Kidney (tissue), 22 donors: ENCODE measurements at places on chromosomes 3 and 15.

DNA sequence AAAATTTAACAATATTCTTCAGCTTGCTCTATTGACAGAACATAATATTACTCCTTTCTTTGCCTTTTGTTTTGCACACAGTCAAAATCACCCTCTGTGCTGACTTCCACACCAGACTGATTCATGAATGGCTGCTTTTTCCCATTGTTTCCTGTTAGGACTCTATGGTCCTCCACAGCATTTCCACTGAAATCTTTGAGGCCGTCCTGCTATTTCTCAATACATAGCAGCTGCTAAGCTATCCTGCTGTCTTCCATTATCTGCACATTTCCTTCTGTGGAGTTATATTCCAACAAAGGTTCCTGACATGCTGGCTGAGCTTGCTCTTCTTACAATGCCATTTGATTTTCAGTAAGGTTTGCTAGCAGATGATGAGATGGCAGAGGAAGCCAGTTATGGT, 153.3 kb downstream of the EPHA3 start:
- DNase-seq, result no peak

- DNase-seq, result no peak
Measured at GRCh38 chr15:36571301-36571700, 8.1 kb upstream of the CDIN1 start.

DNA sequence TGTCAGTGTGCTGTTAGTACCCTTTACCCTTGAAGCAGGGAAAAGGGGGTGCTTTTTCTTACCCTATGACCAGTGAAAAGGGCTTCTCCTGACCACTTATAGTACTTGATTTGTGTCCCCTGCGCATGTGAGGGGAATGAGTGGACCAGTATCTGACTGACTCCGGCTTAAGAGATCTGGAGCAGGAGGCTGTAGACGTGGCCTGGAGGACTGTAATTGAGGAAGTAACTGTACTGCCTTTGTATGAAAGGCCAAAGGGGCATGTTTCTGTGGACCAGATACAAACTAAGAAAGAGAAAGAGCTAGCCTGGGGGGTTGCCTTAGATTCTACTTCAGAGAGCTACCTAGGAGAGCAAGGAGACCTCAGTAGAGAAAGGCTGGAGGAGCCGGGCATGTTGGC, 89.9 kb upstream of the TBL1XR1 start:
- DNase-seq, result no peak

DNA sequence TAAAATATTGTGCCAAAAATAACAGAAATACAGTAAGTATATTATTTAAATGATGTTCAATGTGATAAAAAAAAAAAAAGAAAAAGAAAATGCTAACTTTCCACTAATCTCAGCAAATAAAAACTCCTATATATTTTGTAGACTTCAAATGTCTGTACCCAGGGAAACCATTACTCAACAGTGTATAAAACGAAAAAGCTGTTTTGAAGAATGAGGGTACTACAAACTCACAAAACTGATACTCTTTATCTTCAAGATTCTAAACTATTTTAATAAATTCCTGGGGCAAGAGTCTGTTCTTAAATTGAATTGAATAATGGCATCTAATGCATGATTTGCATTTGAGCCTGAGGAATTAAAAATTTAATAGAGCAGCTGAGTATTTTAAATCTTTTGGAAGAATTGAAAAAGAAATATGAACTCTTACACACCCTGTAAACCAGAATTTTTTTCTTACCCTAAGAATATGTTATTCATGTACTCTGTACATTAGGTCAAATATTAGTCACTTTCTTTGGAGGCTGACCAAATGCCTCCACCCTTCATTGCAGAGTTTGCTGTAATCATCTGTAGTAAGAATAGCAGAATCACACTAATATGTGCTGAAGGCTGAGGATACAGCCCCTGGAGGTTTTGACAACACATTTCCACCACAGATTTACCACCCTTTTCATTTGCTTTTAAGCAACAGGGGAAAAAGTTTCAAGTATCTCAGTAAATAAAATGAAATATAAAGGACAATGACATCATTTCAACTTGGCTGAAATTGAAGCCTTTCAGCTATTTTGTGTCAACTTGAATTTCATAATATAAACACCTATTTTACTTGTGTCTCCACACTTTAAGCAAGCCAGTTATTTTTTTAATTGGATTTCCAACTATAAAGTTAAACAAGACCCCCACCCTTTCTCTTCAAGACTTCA, 79.7 kb downstream of the FBN1 start:
- no peak for DNase-seq

DNA sequence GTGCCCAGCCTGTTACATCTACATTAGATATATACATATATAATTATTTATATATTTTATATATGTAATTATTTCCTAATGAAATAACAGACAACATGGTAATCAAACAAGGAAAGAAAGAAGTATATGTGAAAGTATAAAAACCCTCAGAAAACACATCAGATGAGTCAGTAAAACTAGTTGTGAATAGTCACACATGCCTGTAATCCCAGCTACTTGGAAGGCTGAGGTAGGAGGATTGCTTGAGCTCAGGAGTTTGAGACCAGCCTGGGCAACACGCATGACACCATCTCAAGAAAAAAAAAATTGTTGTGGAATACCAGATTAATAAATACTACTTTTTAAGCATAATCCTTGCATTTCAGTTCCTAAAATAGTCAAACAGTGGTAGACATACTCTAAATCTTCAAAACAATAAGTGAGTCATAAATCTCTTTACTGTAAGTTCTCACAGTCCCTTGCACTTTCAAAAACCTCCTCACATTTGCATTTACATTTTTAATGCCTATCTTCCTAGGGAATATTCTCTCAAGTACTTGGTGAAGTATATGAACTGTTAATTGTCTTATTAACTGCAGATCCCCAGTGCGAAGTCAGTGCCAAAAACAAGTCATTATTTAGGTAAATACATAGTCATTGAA, 106.5 kb downstream of the MYO9A start:
- no peak for DNase-seq

DNA sequence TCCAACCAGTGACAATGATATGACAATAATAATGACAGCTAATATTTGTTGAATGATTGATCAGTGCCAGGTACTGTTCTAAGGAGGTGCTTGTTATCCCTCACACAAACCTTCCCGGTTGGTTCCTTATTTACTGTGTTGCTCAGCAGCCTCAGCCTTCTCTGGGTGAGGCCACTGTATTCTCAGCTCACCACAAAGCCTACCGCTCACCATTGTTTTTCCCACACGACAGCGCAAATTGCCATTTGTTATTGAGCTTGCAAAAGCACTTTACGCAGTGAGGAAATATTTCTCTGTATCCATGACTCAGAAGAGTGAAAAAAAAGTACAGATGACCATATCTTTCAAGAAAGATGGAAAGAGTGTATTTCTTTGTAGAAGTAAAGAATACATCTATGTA, 49.5 kb upstream of the PDZRN3 start:
- DNase-seq, result no peak

DNA sequence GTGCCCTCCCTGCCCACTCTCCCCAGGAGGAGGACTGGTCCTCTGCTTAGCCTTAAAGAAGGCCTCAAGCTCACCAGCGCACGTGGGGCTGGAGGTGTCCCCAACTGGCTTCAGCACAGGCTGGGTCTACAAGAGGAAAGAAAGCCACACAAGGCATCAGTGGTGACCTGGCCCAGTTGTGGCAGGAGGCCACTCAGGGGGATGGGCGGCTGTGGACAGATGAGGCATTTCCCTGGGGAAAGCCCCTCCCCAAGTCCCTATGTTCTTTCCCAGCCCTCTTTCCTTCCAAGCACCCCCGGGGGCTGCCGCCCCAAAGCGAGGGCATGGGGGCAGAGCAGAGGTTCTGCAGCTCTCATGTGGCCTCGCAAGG, 155.2 kb upstream of the TLE3 start:
- DNase-seq, result no peak

DNA sequence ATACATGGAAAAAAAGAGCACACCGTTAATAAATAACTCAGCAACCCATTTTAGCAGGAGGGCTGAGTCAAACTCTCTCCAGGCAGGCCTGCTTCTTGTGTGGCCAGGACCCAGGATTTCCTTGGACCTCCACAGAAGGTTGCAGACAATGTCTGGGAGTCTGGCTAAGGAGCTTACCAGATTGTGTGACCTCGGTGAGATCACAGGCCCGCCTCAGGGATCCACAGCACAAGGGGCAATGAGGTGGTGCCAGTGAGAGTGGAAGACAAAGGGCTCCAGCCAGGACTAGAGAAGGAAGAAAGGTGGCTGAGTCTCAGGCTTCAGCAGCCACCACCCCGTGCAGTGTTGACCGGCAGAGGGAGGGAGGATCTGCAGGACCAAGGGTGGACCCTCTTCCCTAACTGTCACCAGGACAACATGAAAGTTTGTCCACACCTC, 32.2 kb upstream of the SEC22A start:
- no peak for DNase-seq

DNA sequence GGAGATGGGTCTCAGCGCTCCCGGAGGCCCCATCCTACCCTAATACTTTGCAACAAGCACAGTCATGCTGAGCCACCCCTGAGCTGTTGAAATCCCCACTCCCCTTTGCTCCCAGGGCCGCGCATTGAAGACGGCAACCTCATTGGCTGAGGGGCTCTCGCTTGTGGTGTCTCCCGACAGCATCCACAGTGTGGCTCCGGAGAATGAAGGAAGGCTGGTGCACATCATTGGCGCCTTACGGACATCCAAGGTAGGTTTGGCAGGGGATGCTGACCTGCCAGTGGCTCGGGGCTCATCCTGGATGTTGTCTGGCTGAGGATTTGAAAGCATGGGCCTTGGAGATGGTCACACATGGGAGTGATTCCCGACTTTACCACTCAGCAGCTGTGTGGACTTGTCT, 5.9 kb downstream of the TMEM43 start:
- DNase-seq, result no peak

GRCh38 chr3:134110963-134111362, 81.2 kb upstream of the SLCO2A1 start:
- no peak for DNase-seq

DNA sequence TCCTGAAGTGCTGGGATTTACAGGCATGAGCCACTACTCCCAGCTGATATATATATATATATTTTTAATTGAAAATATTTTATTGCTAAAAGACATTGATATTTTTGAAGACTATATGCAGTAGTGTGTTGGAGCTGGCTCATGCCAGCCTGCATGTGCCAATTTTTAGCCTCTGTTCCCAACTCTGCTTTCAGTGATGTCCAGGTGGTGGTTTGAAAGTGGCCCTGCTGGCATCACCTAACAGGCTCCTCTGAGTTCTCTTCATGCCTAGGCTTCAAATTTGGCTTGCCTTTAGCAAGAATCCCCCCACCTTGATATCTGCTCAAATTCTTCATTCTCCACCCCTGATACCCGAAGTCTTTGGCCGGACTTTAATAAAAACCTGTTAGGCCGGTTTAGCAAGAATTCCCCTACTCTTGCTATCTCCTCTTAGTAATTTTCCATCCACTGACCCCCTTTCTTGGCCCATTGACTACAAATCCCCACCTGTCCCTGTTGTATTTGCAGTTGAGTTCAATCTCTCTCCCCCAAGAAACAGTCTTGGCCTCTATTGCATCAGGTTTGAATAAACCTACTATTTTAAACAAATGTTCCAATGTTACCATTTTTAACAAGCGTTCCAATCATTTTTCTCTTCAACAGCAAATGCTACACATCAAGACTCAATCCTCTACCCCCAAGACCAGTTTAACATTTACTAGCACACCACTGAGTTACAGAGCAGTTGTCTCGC, 23.9 kb upstream of the CTSH start:
- DNase-seq, result no peak
